Skeletal muscle tissue (tissue), 5 donors: ENCODE measurements at places on chromosomes 7 and 10. TPM values are rescaled to one million over a fixed set of nuclear protein-coding genes. Genes with fewer than 3 reads are reported as not detected.

RTKN2 gene
- total RNA-seq = 2.1 TPM

CFAP43 gene
- 2.1 TPM for total RNA-seq

ELFN1 gene
- 1.6 TPM for total RNA-seq

ADAM22 gene
- 9.9 TPM for total RNA-seq

PSAP gene
- 369 TPM for total RNA-seq

C10orf143 gene
- total RNA-seq = not detected

AKR1C1 gene
- total RNA-seq = 9.9 TPM

HOXA5 gene
- total RNA-seq = 4.2 TPM

HYAL4 gene
- total RNA-seq = under 0.01 TPM

DNAH11 gene
- total RNA-seq = under 0.01 TPM

ZMIZ1 gene
- 11.5 TPM for total RNA-seq

CAMK2B gene
- total RNA-seq = 4.7 TPM

GPR15LG gene
- not detected for total RNA-seq

UTF1 gene
- not detected for total RNA-seq

ALKBH4 gene
- 10.4 TPM for total RNA-seq

EPDR1 gene
- total RNA-seq = 63.2 TPM

PNLIP gene
- total RNA-seq = 1.0 TPM
